GM23338 (cell line): ENCODE measurements at places on chromosomes 6 and 20. TPM values are rescaled to one million over a fixed set of nuclear protein-coding genes. Genes with fewer than 3 reads are reported as not detected.

Gene SIRPB2
- polyA plus RNA-seq, result 0.29 TPM in 1 of 2 replicates, not detected in the other

Gene BAK1
- 21.9 and 22.2 TPM in 2 replicates for polyA plus RNA-seq

Gene SLC35D3
- polyA plus RNA-seq, result 1.0 and 1.6 TPM in 2 replicates

Gene SPO11
- not detected in 2 replicates for polyA plus RNA-seq

Gene TRIM10
- polyA plus RNA-seq, result not detected in 2 replicates
